ENCODE measurements at places on chromosomes 6 and 20.

GRCh38 chr6:878179-878578, 185.2 kb upstream of the EXOC2 start:
- no peak for DNase-seq

DNA sequence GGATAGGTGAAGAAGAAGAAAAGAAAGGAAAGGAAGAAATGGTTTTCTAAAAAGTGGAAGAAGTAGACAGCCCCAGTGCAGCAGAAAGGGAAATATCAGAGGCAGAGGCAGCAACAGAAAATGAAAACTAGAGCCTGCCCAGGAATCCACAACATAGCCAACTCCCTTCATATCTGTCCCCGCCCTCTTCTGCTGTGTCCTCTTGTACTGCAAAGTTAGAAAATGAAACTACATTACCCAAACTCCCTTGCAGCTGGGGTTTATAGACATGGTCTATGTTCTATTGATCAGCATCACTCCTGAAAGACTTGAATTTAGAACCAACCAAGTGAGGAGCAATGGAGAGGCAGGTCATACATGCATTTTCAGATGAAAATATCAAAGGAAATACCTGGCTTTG, 200.5 kb upstream of the PHACTR1 start:
- DNase-seq, result no peak

- DNase-seq, result no peak
Measured at GRCh38 chr6:109103942-109104341, 8.6 kb downstream of the CEP57L1 start.

GRCh38 chr20:50439539-50440453, 70.4 kb upstream of the PTPN1 start:
- DNase-seq, result no peak

GRCh38 chr20:46040902-46041535, 12.0 kb downstream of the SLC12A5 start:
- DNase-seq, result no peak

GRCh38 chr20:20411836-20412235, 43.9 kb downstream of the INSM1 start:
- no peak for DNase-seq

DNA sequence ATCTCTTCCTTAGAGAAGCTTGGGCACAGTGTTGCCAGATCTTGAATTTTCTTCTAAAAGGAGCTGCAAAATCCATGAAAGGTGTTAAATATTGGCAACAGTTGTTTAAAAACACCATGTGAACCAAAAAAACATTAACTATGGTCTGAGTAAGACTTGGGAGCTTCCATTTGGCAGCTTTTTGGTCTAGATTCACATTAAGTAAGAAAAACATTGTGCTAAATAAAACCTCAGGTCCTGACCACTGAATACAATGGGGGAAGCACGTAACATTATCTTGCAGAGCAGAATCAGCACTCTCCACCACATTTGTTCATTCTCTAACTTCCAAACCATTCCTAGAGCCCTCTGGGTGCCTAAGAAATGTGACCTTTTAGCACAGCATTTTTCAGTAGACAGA, 437.6 kb upstream of the PLCB4 start:
- no peak for DNase-seq

DNA sequence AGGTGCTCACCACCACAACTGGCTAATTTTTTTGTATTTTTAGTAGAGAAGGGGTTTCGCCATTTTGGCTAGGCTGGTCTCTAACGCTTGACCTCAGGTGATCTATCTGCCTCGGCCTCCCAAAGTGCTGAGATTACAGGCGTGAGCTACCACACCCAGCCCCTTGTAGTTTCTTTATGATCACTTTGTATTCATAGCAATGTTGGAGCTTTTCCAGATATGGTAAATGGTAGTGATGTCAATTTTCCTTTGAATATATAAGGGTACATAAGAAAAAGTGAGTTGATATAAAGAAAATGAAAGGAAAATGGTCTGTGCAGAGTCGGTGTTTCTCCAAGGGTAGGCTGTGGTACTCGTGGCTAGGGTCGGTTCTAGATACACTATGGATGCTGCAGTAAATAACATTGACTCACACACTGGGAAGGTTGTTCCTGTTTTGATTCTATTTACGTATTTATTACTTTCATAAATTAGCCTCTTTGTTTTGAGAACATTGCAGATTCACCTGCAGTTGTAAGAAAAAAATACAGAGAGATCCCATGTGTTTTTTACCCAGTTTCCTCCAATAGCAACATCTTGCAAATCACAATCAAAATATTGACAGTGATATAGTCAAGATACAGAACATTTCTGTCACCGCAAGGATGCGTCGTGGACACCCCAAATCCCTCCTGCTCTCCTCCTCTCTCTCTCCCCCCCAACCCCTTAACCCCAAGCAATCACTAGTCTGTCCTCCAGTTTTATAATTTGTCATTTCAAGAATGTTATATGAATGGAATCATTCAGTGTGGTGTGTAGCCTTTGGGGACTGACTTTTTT, 2.5 kb downstream of the ZNF831 start:
- DNase-seq, result no peak

GRCh38 chr20:24316731-24317130, 152.7 kb upstream of the SYNDIG1 start:
- no peak for DNase-seq

GRCh38 chr6:162533009-162533400, 194.6 kb downstream of the PRKN start:
- DNase-seq, result no peak

GRCh38 chr20:48230216-48230615, 444.9 kb upstream of the SULF2 start:
- no peak for DNase-seq

- no peak for DNase-seq
Measured at GRCh38 chr6:24251339-24251738, 106.5 kb downstream of the DCDC2 start.

DNA sequence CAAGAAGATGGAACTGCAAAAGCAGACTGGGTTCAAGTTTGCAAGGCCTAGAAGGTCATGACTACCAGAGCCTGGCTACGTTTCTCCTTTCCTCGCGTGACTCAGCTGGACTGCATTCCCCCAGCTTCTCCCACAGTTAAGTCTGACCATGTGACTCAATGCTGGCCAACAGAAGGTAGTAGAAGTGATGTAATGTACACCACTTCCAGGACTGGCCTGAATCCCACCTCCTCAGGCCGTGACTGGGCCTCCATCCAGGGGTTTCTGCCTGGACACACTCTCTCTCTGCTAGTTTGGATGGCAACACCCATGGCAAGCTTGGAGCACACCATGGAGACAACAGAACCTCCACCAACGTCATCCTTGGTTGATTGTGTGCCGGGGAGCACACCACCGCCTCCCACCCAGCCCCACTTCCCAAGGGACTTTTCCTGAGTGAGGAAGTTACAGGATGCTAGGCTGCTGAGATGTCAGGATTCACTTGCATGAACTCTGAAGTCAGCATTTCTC, 112.0 kb upstream of the CDYL start:
- no peak for DNase-seq

- peak; percentile 41 for DNase-seq
Measured at GRCh38 chr20:60233018-60233630, 274.9 kb downstream of the CDH26 start.

GRCh38 chr20:50759678-50760077, 28.3 kb downstream of the PARD6B start:
- no peak for DNase-seq

DNA sequence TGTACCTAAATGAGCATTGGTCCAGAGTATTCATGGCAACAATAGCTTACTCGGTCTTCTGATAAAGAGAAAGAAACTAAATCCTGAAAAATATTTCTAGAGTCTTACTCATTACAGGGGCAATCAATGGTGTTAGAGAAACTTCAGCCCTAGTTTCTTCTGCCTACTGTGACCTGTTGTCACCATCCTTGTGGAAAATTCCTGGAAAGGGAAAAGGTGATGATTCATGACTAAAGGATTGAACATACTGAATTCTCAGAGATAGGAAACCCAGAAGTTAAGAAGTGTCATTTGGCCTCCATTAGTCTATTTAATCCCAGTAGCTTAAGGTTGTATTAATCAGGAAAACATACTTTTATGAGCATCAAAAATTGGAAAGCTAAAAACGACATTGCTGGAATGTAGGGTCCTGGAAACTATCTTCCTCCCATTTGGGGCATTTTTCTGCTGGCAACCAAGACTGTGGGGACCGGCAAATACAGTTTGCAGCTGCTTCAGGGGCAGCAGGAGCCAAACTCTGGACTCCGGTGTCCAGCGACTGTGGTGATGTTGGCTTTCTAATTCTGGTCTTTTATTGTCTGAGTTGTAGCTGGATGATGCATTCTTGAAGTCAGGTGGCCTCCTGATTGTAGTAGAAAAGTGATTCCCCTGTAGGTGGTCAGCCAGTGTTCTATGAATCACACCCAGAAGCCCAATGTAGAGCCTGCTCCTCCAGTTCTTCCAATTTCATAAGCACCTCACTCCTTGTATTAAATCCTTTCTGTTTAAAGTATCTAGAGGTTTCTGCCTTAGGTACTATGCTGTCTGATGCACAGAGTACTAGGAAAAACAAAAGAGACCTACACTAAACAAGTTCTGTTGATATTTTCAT, 67.6 kb downstream of the LCA5 start:
- DNase-seq, result no peak

- no peak for DNase-seq
Measured at GRCh38 chr20:8309634-8310033, 177.6 kb downstream of the PLCB1 start.

DNA sequence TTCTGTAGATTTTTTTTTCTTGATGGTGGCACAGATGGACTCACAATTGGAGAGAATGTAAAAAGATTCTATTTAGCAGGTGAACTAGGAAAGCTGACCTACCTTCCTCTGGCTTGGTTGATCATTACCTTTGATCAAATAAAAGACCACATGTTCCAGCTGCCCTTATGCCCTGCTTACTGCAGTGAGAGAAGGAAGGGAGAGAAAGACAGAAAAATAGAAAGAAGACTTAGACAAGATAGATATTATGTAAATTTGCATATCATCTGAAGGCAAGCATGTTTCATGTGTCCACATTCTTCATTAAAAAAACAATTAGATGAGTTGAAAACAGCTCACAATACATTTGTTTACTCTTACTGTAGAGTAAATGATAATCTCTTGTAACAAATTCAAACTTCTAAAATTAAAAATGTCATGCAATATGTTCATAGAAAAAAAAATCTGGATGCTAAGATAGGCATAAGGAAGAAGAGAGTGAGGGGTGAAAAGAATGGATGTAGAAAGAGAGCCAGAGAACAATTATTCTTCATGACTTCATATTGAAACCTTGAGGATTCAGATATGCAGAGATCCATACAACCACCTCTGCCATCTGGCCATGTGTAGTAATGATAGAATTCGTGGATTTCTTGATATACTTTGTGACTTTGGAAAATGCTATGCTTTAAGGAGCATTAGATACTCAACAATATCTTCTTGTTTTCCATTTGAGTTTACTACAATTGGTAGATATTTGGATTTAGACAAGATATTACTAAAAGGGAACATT, 71.7 kb downstream of the RFX6 start:
- DNase-seq, result no peak

GRCh38 chr20:42576167-42576566, 613.5 kb downstream of the PTPRT start:
- DNase-seq, result no peak

DNA sequence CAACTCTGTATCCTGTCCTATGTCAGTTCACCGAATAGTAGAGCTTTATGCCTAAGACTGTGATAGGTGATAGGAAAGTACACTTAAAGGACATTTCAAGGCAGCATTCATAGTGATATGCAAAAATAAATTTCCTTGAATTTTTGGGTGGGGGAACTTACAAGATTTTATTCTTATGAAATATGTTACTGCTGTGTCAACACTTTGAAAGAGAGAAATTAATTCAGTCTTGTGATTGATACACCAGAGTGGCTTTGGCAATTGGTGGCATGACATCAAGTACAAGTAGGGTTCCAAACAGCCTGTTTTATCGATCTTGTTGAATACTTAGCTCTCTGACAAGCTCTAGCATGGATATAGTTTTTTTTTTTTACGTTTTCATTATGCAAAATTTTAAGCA, 72.3 kb downstream of the QKI start:
- DNase-seq, result no peak

GRCh38 chr6:105056646-105057045, 99.7 kb downstream of the LIN28B start:
- DNase-seq, result no peak

GRCh38 chr6:72936766-72937559, 288.3 kb downstream of the KHDC1L start:
- DNase-seq, result no peak

- DNase-seq, result no peak
Measured at GRCh38 chr6:48281217-48281616, 170.2 kb upstream of the PTCHD4 start.

- no peak for DNase-seq
Measured at GRCh38 chr6:111813237-111813636, 60.0 kb downstream of the FYN start.

GRCh38 chr20:49579195-49579594, 11.3 kb upstream of the PTGIS start:
- DNase-seq, result no peak

GRCh38 chr20:5550733-5551529, 199.3 kb upstream of the SHLD1 start:
- no peak for DNase-seq

- no peak for DNase-seq
Measured at GRCh38 chr6:170476360-170476759, 76.7 kb downstream of the PSMB1 start.

- no peak for DNase-seq
Measured at GRCh38 chr20:39658662-39659409, 696.7 kb downstream of the DHX35 start.

DNA sequence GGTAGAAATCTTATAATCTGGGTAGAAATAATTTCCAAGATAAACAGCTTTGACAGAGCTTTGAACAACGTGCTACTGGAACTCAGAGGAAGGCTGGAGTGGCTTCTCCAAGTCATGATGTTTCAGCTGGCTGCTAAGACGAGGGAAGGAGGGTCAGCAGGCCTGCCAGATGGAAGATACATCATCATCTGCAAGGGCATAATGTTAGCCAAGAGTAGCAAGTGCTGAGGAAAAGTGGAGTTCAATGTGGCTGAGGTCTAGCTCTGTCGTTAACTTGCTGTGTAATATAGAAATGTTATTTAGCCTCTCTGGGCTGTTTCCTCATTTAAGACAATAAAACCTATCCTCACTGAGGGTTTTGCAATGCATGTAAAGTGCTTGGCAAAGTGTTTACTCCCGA, 35.1 kb downstream of the RGS17 start:
- DNase-seq, result no peak
